ENCODE measurements at places on chromosomes 3 and 15. TPM values are rescaled to one million over a fixed set of nuclear protein-coding genes. Genes with fewer than 3 reads are reported as not detected.
A peak's percentile ranks its signal among the peaks of the same experiment; 100 is the strongest.

GRCh38 chr3:120831066-120831465 is 76.9 kb upstream of the STXBP5L start:
- no peak overlapping the region for H3K4me3 ChIP-seq
- no peak overlapping the region for H3K27ac ChIP-seq
- H3K27me3 ChIP-seq, result peaks cover 28% of the 10 kb centered on the region
- no peaks in the 10 kb centered on the region for H3K4me1 ChIP-seq
- no peak for DNase-seq

- peaks cover 14% of the 10 kb centered on the region for H3K36me3 ChIP-seq
- H3K4me1 ChIP-seq, result peaks cover 9% of the 10 kb centered on the region
- H3K27me3 ChIP-seq, result no peaks in the 10 kb centered on the region
- no peak for DNase-seq
- peak overlapping the region; percentile 86 for H3K4me3 ChIP-seq
Measured at GRCh38 chr15:73141216-73141900, 89.1 kb downstream of the NEO1 start.

DNA sequence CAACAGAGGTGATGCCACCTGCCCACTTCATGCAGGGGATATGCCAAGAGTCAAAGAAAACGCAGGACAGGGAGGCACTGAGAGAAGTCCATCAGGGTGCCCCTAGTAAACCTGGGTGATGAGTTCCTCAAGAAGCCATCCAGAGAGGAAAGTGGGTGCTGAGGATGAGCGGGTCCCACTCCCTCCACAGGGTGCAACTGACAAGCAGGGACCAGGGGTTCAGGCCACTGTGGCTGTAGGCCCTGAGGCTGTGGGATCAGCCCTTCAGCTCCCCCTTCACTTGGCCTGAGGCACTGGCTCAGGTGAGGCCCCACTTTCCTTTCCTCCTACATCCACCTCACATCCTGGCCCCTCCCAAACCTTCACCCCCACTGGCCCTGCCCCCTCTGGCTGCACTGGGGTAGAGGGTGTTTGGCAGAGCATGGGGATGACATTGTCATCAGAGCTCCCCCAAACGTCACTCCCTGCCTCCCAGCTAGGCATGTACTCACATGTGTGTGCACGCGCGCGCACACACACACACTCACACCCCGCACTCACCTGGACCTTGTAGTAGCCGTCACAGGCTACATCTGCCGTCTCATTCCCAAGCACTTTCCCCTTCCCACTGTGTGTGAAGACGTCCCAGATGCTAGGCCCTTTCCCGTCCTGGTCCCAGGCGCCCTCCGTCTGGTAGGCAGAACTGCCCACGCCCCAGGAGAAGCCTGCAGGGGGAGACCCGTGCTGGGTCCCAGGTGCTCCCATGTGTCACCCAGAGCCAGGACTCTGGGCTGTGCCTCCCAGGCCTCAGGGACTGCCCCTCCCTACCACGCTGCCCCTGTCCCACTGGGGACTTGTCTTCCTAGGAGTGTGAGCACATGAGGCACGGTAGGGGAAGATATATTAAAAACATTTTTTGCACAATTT is 1.4 kb downstream of the LCTL start:
- H3K36me3 ChIP-seq, result no peaks in the 10 kb centered on the region
- peaks cover 10% of the 10 kb centered on the region for H3K4me1 ChIP-seq
- DNase-seq, result no peak
- H3K27me3 ChIP-seq, result no peaks in the 10 kb centered on the region
- no peak overlapping the region for H3K4me3 ChIP-seq
- H3K27ac ChIP-seq, result no peak overlapping the region

DNA sequence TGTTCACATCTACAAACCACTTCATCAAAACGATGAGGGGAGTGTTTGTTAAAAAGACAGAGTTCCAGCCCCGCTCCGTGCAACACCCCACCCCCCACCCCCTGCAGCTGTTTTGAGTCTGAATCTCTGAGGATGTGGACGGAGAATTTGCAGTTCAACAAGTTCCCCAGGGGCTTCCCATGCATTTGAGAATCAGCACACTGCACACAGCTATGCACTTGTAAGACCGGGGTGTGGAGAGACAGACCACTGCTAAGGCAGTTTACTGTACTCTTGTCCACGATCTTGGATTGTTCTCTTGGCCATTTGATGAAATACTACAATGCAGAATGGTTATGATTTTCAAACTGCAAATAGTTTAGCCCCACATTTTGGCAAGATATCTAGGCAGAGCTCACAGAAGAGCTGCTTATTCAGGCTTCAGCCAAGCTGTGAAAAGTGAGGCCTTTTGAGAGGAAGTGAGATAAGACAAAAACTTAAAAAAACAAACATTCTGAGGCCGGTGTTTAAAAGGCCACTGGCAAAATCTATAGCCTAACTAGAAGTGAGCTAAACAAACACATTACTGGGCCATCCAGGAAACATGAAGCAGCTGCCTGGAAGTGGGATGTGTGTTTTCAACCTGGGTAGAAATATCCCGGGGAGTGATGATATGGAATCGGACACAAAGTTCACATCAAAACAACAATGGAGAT is 308.2 kb upstream of the ADAMTS9 start:
- DNase-seq, result no peak
- H3K36me3 ChIP-seq, result no peaks in the 10 kb centered on the region
- H3K27me3 ChIP-seq, result no peaks in the 10 kb centered on the region
- no peaks in the 10 kb centered on the region for H3K4me1 ChIP-seq

DNA sequence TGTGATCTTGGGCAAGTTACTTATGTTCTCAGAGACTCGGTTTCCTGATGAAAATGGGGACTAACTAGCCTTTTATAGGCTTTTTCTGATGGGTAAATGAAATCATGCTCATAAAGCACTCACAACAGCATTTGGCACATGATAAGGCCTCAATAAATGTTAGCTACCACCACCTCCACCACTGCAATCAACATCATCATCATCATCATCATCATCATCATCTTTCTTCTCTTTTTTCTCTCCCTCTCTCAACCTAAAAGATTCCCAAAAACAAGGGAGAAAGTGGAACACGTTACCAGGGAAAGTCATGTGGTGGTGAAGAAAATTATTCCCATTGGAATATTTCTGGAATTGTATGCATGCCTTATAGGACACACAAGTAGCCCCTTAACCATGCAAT is 33.6 kb upstream of the FEZF2 start:
- H3K27me3 ChIP-seq, result no peaks in the 10 kb centered on the region
- no peak overlapping the region for H3K4me3 ChIP-seq
- H3K4me1 ChIP-seq, result no peaks in the 10 kb centered on the region
- H3K27ac ChIP-seq, result no peak overlapping the region
- no peaks in the 10 kb centered on the region for H3K36me3 ChIP-seq

DNA sequence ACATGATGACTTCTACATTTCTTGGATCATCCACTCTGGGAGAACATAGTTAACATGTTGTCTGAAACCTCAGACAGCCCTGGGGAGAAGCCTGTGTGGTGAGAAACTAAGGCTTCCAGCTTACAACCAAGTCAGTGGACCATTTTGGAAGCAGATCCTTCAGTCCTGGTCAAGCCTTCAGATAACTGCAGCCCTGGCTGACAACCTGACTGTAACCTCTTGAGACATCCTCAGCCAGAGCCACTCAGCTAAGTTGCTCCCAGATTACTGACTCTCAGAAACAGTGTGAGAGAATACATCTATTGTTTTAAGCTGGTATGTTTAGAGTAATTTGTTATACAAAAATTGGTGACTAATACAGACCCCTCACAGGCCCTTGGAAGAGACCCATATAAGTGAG is 50.9 kb upstream of the KPNA4 start:
- no peaks in the 10 kb centered on the region for H3K4me1 ChIP-seq
- H3K27ac ChIP-seq, result no peak overlapping the region
- no peak for DNase-seq
- H3K4me3 ChIP-seq, result no peak overlapping the region
- H3K36me3 ChIP-seq, result no peaks in the 10 kb centered on the region

DNA sequence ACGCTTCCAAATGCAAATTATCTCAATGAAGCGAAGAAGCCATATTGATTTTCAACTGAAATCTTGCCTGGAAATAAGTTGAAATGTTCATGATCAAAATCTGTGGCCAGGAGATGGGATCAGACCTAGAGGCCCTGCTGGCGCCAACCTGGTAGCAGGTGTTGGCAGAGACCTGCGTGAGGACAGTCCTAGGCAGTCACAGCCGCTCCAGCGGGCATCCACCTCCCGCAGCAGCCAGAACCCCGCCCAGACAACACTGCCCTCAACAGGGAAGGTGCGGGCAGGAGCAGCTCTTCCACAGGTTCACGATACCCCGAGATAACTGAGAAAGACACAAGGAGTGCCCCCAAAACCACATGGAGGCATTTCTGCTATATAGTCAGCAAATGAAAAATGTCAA is 145.3 kb downstream of the XXYLT1 start:
- H3K4me1 ChIP-seq, result peaks cover 32% of the 10 kb centered on the region
- peak overlapping the region; percentile 41 for H3K27ac ChIP-seq
- no peaks in the 10 kb centered on the region for H3K36me3 ChIP-seq
- no peak overlapping the region for H3K4me3 ChIP-seq
- DNase-seq, result no peak
- H3K27me3 ChIP-seq, result no peaks in the 10 kb centered on the region

THPO gene
- not detected for total RNA-seq

- no peaks in the 10 kb centered on the region for H3K4me1 ChIP-seq
- no peaks in the 10 kb centered on the region for H3K36me3 ChIP-seq
Measured at GRCh38 chr3:184379358-184380184, at the start of gene CHRD. Gene CHRD, plus strand, starts transcription at chr3:184380054. Its CDS starts 265 bp downstream, at chr3:184380319.
